ENCODE measurements at places on chromosomes 12 and 14.
A peak's percentile ranks its signal among the peaks of the same experiment; 100 is the strongest.

DNA sequence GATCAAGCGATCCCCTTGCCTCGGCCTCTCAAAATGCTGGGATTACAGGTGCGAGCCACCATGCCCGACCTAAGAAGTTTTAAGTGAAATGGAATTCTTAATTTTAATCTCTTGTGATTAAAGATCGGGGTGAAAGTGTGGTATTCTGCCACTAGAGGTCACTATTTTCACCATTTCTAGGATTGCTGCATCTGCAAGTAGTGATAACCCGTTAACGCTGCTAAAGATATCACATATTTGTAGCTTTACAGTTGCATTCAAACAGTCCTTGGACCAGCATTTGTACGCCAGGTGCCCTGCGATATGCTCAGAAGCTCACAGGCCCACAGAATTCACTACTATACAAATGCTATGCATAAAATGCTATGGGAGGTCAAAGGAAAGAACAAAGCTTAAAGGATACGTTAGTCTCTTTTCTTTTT is 19.3 kb downstream of the CCDC62 start:
- DNase-seq = peak; percentile 57

DNA sequence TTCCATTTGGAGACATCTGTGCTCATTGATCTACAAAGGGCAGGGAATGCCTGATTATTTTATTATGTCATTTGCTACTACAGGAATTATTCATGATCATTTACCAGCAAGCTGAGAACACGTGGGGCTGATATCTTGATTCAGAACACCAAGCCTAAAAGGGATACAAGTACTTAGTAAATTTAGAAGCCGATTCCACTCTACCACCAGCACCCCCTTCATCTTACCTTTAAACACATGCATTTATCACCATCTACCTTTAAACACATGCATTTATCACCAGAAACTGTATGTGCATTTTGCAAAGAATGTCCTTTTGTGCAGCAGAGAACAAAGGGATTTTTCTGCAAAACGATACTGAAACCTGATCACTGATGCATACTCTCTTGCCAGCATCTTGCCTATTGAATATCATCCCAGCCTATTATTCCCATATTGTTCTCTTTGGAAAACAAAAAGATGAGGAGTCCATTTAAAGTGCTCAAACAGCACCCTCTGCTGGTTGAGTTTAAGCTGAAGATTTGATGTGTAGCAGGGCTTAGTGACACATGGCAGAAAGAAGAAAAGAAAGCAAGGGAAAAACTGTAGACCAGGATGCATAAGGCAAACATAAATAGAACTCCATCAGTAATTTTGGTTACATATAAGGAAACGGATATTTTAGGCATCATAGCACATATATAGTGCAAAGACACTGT is 132.6 kb upstream of the PLEKHG7 start:
- DNase-seq = peak; percentile 86

- peak; percentile 71 for DNase-seq
Observed at GRCh38 chr12:59403259-59403932, 192.4 kb upstream of the SLC16A7 start.

- no peak for DNase-seq
Observed at GRCh38 chr12:52600941-52601481, at the start of gene KRT72. Gene KRT72 (minus strand): TSS chr12:52601463. CDS start chr12:52601452, 11 bp downstream.

DNA sequence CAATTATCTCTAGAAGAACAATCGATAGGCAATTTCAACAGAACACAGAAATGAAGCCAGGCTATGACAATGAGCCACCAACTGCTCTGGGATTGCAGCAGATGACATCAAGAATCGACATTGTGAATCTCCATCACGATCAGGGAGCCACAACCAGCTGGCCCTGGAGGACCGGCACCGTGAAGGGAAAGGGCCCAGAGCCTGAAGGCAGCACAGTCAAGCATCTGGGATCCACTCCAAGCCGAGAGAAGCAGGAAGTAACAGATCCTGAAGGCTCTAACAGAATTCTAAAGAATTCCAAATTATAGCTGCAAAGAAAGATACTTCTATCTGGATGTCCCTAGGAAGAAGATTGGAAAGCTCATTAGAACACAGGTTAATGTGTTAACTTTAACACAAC is 61.0 kb downstream of the LRRC74A start:
- no peak for DNase-seq

GRCh38 chr14:99479160-99479905 is 1.3 kb downstream of the SETD3 start:
- no peak for DNase-seq

DNA sequence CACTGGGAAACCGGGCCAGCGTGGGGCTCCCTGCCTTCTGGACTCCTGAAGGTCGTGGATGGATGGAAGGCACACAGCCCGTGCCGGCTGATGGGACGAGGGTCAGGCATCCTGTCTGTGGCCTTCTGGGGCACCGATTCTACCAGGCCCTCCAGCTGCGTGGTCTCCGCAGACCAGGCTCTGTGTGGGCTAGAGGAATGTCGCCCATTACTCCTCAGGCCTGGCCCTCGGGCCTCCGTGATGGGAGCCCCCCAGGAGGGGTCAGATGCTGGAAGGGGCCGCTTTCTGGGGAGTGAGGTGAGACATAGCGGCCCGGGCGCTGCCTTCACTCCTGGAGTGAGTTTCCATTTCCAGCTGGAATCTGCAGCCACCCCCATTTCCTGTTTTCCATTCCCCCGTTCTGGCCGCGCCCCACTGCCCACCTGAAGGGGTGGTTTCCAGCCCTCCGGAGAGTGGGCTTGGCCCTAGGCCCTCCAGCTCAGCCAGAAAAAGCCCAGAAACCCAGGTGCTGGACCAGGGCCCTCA is 26.9 kb downstream of the HIP1R start:
- DNase-seq = no peak

DNA sequence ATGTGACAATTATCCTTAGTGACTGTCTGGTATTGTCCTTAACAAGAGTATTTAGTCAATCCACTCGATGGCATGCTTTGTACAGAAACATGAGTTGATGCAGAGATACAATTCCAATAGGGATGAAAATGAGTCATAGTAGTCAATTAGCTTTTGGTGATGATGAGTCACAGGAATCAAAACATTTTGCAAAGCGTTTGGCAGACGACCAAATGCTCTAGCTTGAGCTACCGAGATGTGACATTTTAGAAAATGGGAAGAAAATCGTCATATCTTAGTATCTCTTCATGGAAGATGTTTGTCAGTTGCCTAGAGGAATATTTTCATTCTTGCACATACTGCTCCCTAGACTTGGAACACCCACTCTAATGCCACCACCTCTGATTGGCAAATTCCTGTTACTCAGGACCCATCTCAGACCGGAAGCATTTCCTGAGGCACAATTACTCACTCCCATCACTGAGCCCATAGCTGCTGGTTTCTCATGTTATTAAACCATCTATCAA is 95.0 kb downstream of the LMNTD1 start:
- no peak for DNase-seq

GRCh38 chr14:54718046-54718445 is 151.1 kb downstream of the SAMD4A start:
- DNase-seq = no peak

GRCh38 chr14:68075382-68076029 is 255.9 kb downstream of the RAD51B start:
- no peak for DNase-seq

DNA sequence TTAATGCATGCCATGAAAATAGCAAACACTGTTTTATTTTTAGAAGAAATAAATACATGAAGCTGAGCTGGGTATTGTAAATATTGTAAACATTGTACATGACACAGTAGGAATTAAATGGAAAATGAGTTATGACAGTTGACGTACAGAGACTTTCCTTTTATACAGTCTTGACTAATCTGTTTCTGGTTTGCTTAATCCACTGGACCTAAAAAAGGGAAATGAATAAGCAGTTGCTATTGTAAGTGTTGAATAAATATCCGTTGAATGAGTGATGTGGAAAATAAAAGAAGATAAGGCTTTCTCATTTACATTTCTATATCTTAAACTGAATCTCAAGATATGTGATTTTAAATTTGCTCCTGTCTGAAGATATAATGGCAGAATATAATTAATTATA is 15.0 kb downstream of the PMCH start:
- DNase-seq = no peak

- no peak for DNase-seq
Observed at GRCh38 chr12:30934811-30935210, 8.3 kb downstream of the TSPAN11 start.

DNA sequence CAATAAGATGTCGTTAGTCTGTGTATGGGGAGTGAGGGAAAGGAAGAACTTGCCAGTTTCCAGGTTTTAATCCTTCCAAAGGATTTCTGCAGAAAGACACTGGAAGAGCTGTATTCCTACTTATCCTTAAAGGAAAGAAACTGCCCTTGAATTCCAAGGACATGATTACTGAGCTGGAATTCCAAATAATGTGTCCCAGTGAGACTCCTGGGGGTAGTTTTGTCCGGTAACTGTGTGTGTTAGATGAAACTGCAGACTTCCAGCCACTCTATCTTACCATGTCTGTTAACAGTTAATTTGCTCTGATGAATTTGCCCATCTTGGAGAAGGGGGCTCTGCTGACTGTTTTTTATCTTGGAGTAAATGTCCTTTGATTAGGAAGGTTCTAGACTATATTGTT is 33.0 kb downstream of the CKB start:
- DNase-seq = no peak

DNA sequence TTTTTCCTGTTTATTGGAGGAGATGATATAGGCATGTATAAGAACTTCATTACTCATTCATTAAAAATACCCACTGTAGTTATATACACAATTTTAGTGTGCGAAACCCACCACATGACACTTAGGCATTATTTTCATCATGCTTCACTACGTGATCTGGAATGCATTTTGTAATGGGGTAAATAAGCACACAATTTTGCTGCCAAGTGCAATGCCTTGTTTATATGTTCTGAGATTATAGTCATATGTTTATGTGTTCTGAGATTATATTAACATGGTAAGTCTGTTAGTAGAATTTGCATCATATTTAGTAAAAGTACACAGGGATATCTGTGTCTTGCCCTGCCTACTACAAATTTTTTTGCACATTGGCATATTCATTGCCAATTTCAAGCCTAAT is 1123.0 kb downstream of the LRFN5 start:
- no peak for DNase-seq

- DNase-seq = no peak
Observed at GRCh38 chr14:33799705-33800570, 150.9 kb downstream of the EGLN3 start.

- DNase-seq = no peak
Observed at GRCh38 chr14:75150150-75150549, 23.3 kb upstream of the NEK9 start.

DNA sequence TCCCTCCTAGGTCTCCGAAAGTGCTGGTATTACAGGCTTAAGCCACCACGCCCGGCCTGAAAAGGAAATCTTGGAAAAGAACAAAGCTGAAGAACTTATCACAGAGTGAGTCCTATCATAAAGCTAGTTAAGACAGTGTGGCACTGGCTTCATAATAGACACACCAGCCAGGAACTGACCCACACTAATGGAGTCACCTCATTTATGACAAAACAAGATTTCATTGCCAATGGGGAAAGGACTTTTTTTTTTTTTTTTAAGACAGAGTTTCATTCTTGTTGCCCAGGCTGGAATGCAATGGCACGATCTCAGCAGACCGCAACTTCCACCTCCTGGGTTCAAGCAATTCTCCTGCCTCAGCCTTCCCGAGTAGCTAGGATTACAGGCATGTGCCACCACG is 15.7 kb downstream of the KDM2B start:
- DNase-seq = no peak

DNA sequence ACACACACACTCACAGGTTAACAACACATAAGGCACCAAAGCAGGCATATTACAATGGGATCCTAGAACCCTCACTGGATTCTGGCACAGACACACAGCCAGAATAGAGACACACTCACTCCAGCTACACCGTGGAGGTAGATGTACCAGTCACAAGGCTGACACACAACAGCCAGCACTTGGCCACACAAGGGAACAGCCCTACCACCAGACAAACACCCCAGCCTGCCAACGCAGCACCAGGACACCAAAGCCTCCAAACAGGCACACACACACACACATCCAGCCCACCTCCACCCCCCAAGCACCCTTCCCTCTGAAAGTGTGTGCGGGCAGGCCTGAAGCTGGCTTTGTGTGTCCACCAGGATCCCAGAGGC is 10.9 kb upstream of the ITGB7 start:
- DNase-seq = no peak

- peak; percentile 73 for DNase-seq
Observed at GRCh38 chr14:95993768-95994592, 45.2 kb upstream of the C14orf132 start.

DNA sequence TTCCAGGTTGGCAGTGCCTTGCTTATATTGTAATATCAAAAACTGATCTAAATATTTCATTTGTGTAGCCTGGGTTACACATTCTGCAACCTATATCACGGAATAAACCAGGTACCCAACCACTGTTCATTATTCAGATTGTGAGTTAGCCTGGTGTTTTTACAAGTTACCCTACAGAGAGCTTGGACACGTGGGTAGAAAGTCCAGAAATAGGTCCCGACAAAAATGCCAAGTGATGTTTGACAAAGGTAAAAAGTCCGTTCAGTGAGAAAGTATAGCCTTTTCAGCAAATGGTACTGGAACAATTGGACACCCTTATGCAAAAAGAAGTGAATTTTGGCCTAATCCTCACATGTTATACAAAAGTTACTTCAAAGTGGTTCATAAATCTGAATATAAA is 17.6 kb upstream of the EVL start:
- no peak for DNase-seq

DNA sequence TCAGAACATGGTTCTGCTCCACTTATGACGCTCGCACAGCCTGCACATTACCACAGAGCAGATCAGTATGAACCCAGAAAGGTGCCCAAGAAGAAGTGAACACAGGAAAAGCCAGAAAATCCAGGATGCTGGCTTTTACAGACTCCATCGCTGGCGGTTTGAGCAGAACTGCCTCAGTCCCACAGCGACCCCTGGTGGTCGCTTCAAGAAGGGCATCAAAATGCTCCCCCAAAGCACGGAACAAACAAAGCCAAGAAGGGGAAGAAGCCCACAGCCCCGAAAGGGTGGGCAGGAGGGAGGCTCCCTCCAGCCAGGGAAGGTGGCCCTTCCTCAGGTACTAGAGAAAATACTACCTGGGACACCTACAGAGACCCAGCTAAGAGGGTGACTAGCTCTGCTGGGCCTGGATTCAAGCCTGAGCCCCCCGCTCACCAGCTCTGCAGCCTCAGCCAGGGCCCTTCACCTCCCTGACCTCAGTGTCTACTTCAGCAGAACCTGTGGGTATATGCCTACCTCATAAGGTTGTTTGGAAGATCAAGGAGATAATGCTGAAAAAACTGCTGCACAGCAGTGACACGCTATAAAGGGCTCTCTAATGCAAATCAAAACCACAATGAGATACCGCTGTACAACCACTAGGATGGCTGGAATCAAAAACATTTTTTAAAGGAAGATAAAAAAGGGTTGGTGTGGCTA is 98.1 kb downstream of the NCOR2 start:
- no peak for DNase-seq

- DNase-seq = peak; percentile 40
Observed at GRCh38 chr12:82593901-82594396, 92.8 kb upstream of the TMTC2 start.
